ENCODE measurements at places on chromosomes 4 and X. TPM values are rescaled to one million over a fixed set of nuclear protein-coding genes. Genes with fewer than 3 reads are reported as not detected.

The MAGEC1 gene
- not detected for polyA plus RNA-seq

The FOXP3 gene
- 0.10 TPM for polyA plus RNA-seq

The ACE2 gene
- not detected for polyA plus RNA-seq

The CLDN2 gene
- not detected for polyA plus RNA-seq

The TLR10 gene
- 1.1 TPM for polyA plus RNA-seq
